ENCODE measurements at places on chromosomes 7 and 10. TPM values are rescaled to one million over a fixed set of nuclear protein-coding genes. Genes with fewer than 3 reads are reported as not detected.

The ABCB4 gene
- 6.6 TPM for total RNA-seq

The RPEL1 gene
- total RNA-seq, result not detected

The SEMA3A gene
- total RNA-seq, result 1.5 TPM

The ZNF425 gene
- total RNA-seq, result 0.52 TPM

DNA sequence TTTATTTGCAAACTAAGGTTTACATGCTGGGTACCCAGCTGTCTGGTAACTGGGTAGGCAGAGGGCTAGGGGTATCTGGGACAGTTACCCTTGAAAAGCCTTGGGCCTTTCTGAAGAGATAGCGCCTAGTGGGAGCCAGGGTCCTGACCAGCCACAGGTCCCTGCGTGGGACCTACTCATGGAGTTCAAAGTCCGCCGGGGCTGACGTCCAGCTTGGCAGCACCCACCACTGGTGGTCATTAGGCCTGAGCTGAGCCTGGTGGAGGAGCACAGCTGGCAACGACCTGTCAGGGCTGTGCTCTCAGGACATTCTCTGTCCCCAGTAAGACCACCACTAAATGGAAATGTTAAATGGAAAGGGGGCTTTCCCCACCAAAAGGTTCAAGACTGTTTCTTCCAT lies 20.0 kb downstream of the GUSB start:
- DNase-seq, result no peak

DNA sequence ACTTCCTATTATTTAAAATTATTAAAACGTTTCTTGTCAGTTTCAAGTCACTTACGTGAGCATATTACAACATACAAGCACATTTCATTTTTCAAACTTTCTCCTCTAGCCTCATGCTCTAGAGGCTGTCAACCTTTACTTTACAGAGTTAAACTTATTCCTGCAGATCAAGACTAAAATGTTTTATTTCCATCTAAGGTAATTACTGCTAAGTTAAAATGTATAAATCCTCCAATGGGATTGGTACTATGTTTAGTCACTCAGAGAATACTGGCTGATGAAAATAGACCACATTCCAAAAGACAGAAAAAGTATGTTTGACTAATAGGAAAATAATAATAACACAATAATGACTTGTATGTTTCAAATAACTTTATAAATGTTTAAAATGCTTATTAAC lies 8.4 kb upstream of the TRDMT1 start:
- DNase-seq, result no peak

GRCh38 chr10:50384898-50385297 lies 133.6 kb upstream of the ASAH2 start:
- DNase-seq, result no peak

DNA sequence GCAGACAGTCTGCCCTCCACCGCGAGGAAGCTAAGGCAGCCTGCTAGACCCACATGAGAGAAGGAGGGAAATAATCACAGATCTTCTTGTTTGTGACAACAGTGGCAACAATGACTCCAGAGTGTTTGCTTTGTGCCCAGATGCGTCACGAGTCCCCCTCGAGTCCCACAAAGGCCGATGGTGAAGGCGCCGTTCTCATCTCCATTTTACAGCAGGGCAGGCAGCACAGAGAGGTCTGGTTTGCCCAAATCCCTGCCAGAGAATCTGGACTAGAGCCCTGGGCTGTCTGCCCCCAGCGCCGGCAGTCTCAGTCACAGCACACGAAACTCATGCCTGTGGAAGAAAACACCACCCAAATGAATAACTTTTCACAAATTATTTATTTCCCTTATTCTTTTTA lies 38.1 kb downstream of the KIAA1549 start:
- DNase-seq, result no peak

GRCh38 chr7:57203161-57203791 lies 71.0 kb upstream of the ZNF479 start:
- no peak for DNase-seq

DNA sequence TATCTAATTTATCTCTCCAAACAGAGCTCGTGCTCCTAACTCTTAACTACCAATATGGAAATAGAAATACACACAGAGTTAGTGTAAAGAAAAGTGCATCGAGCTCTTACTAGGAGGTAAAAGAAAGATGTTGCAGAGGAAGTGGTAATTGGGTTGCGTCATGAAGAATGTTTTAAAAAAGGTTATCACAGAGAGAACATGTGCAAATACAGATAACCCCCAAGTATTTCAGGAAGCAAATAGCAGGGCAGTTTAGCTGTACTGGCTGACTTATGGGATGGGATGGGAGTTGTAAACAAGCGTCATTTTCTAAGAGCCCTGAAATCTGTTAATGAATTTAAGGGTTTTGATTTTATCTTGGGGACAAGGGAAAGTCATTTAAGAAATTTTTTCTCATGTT lies 153.9 kb downstream of the AGMO start:
- no peak for DNase-seq

GRCh38 chr7:132782777-132783640 lies 206.7 kb upstream of the PLXNA4 start:
- DNase-seq, result no peak

DNA sequence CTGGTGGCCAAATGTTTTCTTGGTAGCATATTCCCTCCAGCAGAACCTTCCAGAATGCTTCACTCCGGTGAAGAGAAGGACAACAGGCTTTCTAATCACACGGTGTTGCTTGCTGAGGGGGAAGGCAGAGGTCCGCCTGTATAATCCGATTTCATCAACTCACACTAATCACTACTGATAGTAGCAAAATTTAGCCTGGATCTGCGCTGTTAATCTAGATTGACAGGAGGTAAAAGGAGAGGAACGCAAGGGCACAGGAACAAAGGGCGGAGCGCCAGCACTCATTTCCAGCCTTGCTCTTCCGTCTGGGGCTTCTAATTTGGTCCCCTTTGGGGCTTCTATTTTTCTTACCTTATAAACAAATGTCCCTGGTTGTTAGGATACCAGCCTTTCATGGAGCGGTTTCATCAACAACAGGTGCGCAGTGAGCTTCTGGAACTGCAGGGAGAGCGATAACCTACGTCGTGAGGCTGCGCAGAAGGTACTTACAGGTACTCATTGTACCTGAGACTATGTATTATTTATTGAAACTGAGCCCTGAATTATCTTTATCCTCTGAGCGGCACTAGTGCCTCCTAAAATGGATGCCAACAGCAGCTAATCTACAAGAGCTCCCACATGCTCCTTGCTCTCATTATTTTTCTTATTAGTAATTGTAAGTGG lies 150.6 kb downstream of the CACNB2 start:
- DNase-seq, result no peak

DNA sequence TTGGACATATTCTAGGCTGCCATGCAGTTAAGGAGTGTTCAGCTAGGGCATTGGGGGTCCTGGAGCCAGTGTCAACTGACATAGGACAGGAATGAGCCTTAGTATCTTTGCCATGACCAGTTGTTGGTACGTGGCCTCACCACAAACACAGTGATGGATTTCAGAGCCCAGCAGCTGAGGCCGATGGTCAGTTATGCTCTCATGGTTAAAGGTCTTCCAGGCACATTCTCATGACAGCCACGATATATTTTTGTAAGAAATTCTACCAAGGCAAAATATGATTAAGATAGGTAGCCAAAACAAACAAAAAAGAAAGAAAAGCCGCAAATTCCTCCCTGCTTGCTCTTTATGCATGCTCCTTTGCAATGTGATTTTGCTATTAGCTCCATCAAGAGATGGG lies 47.8 kb downstream of the CDHR3 start:
- DNase-seq, result no peak

GRCh38 chr10:95542330-95542729 lies 18.8 kb downstream of the SORBS1 start:
- DNase-seq, result no peak

- no peak for DNase-seq
These were observed 393.6 kb downstream of the CNTNAP2 start for GRCh38 chr7:146510088-146510680.

- no peak for DNase-seq
These were observed 134.7 kb downstream of the SLIT1 start for GRCh38 chr10:97050956-97051496.
